ENCODE measurements at places on chromosomes 11 and 22.

GRCh38 chr11:6745018-6745417 lies 26.8 kb downstream of the OR2AG2 start:
- no peak for DNase-seq

DNA sequence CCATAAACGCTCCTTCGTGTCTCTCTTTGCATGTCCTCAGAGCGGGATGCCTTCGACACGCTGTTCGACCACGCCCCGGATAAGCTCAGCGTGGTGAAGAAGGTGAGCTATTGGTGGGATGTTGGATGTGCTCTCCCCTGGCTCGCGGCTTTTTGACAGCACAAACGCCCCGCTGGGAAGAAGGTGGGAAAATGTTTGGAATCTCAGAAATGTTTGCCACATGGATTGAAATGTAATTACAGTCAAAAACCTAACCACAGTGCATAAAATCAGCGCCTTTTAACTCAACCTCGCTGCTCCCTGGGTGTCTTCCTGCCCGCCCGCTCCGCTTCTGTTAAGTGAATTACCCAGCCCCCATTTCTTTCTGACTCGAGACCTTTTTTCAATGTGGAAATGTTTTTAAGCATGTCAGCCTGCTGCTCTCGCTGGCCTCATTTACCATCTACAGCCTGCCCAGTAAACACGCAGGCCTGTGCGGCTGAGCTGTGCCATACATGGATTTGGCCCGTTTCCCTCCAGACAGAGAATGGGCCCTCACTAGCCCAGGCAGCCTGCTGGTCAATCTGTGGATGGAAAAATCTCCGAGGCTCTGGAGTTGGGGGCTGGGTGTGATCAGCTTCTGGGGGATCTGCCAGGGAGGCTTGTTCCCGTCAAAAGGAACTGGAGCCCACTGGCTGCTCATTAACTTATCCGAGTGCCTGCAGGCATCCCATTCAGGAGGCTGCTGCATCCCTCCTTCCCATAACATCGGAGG lies 32.7 kb upstream of the PARVG start:
- peak; percentile 92 for DNase-seq

DNA sequence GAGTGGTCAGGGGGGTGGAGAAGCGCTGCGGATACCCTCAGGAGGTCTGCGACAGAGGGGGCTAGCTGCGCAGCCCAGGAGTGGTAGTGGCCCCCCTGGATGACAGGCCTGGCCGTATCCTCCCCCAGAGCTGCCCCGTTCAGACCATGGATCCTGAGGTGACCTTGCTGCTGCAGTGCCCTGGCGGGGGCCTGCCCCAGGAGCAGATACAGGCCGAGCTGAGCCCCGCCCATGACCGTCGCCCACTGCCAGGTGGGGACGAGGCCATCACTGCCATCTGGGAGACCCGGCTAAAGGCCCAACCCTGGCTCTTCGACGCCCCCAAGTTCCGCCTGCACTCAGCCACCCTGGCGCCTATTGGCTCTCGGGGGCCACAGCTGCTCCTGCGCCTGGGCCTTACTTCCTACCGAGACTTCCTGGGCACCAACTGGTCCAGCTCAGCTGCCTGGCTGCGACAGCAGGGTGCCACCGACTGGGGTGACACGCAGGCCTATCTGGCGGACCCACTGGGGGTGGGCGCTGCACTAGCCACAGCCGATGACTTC lies 505 bp downstream of the NUDT22 start:
- no peak for DNase-seq

GRCh38 chr22:46515208-46516111 lies 22.0 kb downstream of the CELSR1 start:
- no peak for DNase-seq

DNA sequence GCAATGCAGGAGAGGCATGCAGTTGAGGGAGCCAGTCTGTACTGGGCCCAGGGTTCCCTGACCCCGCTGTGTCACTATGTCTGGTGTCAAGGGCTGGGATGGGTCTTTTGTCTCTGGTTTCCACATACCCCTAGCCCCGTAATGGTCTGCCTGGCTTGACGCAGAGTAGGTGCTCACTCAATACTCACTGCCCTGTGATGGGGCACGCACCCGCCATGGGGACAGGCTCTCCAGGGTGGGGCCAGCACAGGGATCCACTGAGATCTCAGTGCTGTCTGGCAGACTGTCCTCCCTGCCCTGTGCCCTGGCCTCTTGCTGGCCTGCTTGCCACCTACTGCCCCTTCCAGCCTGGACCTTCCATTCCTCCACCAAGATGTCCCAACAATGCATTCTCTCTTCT lies 101.7 kb upstream of the CD82 start:
- DNase-seq = no peak

DNA sequence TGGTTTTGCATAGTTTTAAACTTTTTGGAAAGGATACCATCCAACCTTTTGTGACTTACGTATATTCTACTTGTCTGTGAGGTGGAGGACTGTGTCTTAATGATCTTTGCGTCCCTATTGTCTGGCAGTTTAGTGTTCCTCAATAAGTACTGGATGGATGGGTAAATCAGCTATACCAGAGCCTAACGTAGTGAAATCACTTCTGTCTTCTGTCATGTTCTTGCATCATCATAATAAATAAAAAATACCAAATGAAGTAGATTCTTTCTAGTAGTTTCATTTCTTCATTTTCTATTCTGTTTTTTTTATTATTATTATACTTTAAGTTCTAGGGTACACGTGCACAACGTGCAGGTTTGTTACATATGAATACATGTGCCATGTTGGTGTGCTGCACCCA lies 66.4 kb downstream of the ACER3 start:
- DNase-seq = no peak

DNA sequence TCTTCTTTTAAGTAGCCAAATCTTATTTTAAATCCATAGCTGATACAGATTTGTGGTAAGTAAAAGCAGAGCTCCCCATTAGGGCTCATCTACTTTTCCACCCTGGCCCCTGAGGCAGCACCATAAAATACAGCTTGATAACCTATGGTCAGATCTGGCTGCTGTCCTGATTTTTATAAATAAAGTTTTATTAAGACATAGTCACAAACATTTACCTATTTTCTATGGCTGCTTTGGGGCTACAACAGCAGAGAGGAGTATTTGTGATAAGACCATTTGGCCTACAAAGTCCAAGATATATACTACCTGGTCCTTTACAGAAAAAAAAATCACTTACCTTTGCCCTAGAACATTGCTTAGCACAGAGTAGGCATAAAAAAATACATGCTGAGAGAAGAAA lies 200.0 kb upstream of the SEZ6L start:
- no peak for DNase-seq

- peak; percentile 85 for DNase-seq
Measured at GRCh38 chr11:73493956-73494598, 103.8 kb downstream of the FAM168A start.

DNA sequence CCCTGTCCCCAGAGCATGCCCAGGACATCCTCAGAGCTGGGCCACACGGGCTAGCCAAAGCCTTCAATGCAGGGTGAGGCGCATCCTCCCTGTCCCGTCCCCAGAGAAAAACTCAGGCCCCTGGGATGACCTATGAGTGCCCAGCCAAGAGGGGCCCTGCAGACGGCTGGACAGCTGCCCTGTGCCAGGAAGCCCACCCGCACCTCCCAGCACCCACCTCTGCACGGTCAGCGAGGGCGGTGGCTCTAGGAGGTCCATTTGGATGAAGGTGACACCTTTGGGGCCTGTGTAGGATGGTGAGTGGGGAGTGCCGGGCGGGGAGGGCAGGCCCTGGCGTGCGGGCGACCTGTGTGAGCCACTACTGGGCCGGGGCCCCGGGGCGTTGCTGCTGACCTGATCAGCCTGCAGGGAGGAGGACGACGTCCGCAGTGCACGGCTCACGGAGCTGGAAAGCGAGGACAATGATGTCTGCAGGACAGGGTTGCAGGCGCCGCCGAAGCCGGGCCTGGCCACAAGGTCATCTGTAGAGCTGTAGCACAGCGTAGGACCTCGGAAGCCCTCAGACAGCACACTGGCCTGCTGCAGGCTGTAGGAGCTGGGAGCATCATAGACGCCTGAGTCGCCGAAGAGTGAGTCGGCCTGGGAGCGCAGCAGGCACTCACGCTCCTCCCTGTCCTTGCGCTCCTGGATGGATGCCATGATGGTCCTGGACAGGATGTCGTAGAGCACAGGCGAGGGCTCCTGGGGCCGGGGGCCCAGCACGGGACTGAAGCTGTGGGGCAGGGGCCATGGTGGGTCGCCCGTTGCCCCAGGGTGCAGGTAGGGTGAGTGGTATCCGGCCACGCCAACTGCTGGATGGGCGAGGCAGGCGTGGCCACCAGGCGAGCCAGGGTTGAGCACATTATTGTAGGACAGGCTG lies 180.5 kb downstream of the IGLL1 start:
- no peak for DNase-seq

GRCh38 chr22:20906387-20906767 lies 10.8 kb upstream of the CRKL start:
- DNase-seq = no peak

DNA sequence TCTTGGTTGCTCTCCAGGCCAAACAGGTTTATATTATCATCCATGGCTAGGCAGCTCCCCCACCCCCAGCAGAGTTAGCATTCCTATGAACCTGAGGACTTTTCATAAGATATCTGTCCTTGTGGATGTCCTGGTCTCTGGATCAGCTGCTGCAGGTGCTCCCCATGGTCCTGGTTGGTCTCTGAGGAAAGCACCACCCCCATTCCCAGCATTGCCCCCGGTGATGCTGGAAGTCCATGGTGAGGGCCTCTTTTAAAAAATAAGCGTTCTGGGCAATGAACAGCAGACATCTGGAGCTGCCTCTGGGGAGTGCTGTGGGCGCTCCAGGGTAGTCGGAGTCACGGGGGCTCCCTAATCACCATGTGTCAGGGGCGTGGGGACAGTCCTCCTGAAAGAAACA lies 26.6 kb downstream of the DKK3 start:
- DNase-seq = no peak

DNA sequence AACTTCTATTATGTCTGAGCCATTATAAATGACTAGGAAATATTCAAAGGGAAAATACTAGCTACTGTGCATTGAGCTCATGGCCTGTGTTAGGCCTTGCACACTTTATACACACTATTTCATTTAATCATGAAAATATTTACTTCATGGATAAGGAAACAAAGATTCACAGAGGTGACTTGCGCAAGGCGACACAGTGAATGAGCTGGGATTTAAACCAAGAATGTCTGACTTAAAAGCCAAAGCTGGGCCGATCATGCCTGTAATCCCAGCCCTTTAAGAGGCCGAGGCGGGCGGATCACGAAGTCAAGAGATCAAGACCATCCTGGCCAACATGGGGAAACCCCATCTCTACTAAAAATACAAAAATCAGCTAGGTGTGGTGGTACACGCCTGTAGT lies 231.5 kb downstream of the MIAT start:
- DNase-seq = no peak

DNA sequence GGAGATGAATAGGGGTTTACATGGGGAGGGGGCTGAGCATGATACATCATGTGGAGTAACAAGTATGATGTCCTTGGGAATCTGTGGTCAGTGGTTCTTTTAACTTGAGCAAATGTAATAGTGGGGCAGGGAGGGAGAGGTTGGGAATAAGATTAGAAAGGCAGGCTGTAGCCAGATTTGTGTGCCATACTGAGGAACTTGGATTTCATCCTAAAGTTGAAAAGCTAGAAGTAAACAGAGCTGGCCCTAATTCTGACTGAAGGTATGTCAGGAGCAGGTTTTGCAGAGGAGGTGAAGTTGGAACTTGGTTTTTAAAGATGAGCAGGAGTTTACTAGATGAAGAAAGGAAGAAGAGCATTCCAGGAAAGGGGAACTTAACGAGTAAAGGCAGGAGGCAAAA lies 108.3 kb upstream of the RRM1 start:
- no peak for DNase-seq

DNA sequence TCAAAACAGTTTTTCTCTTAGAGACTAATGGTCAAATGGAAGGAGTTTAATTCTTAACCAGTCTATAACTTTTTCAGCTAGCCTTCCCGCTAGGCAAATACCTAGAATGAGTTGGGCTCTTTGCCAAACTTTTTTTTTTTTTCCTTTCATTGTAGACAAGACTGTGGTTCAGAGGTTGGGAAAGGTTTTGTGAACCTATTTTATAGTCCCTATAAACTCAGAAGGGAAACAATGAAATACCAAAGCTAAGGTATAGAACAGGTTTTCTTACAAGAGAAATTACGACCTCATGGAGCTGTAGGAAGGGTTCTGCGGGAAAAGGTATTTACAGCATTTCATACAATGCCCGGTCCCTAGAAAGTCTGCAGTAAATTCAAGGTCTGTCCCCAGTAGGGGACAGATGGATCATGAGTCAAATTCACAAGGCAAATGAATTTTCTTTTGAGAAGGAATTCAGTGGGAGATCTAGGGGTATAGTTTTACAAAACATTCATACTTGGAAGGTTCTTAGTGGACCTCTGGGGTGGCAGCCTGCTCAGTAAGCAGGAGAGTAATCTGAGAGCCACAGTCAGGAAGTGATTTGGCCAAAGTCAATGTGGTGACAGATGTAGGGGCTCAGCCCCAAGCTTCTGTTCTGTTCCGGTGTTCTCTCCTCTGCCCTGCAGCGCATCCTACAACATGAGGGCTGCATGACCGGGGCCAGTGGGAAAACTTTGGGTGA lies 146.8 kb downstream of the DBX1 start:
- no peak for DNase-seq

DNA sequence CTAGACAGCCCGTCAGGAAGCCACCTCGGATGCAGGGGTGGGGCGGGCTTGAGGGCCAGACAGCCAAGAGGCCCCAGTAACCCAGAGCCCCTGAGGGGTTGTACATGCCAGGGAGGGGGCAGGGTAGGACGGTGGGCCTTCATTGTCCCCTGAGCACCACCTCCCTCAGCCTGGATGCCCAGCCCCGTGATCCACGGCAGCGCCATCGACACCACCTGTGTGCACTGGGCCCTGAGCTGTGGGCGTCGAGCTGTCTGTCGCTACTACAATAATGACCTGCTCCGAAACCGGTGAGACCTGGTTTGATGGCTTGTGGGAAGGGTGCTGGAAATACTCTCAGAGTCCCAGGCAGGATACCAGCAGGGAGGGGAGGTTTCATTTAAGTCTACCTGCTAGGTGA lies 37.4 kb upstream of the TPBGL start:
- DNase-seq = no peak

DNA sequence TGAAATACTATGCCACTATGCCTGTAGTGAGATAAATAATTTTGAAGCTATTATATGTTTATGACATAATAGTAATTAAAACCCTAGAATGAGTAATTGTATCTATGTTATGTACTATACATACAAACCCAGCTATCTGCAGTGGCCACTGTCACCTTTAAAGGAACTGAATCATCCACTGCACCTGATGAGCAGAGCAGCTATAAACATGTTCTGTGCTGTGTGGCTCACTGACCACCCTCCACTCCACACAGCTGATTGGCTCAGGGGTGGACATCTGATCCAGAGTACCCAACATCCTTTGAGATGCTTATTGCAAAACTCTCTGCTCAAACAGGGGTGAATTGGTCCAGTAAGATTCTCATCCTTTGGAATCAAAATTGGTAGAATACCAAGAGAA lies 19.2 kb upstream of the RRAS2 start:
- no peak for DNase-seq

- DNase-seq = no peak
Measured at GRCh38 chr22:45512363-45512762, 9.7 kb downstream of the FBLN1 start.

- no peak for DNase-seq
Measured at GRCh38 chr11:65251476-65251875, 10.3 kb upstream of the POLA2 start.
